ENCODE measurements at places on chromosomes 6 and 20.

DNA sequence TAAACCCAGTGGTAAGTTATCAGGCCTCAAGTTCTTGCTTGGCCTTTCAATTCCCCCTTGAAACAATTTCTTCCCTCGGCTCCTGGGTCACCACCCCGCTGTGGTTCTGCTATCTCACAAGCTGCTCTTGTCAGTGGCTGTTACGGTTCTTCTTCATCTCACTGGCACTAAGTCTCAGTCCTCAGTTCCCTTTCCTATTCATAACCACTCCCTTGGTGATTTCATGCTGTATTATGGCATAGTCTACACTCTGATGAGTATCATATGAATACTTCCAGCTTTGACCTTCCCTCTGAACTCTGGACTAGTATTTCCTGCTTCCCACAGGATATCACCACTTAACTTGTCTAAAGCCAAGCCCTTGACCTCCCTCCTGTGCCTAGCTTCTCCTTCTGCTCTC lies 7.9 kb downstream of the TAAR1 start:
- no peak overlapping the region for H3K4me3 ChIP-seq
- DNase-seq, result no peak
- no peaks in the 10 kb centered on the region for H3K27me3 ChIP-seq
- no peak overlapping the region for H3K27ac ChIP-seq
- H3K4me1 ChIP-seq, result no peaks in the 10 kb centered on the region
- H3K36me3 ChIP-seq, result no peaks in the 10 kb centered on the region

DNA sequence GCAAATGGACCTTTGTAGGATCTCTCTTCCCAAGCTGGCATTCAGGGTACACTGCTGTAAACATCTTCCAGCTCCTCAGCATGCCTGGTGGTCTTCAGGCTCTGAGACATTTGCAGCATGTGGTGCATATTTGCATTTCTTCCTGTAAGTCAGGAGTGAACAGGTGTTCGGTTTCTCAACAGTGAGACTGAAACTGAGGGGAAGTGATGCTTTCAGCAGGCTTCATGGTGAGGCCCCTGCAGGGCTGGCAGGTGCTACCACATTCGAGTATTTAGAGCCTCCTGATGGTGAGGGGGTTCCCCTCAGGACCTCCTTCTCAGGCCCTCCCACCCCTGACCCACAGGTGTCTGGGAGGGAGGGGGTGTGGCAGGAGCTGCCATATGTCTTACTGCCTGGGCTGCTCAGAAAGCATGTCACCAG lies 15.1 kb downstream of the MYBL2 start:
- no peaks in the 10 kb centered on the region for H3K27me3 ChIP-seq
- H3K4me1 ChIP-seq, result no peaks in the 10 kb centered on the region
- H3K4me3 ChIP-seq, result no peak overlapping the region
- H3K27ac ChIP-seq, result no peak overlapping the region
- no peaks in the 10 kb centered on the region for H3K36me3 ChIP-seq
- DNase-seq, result no peak

DNA sequence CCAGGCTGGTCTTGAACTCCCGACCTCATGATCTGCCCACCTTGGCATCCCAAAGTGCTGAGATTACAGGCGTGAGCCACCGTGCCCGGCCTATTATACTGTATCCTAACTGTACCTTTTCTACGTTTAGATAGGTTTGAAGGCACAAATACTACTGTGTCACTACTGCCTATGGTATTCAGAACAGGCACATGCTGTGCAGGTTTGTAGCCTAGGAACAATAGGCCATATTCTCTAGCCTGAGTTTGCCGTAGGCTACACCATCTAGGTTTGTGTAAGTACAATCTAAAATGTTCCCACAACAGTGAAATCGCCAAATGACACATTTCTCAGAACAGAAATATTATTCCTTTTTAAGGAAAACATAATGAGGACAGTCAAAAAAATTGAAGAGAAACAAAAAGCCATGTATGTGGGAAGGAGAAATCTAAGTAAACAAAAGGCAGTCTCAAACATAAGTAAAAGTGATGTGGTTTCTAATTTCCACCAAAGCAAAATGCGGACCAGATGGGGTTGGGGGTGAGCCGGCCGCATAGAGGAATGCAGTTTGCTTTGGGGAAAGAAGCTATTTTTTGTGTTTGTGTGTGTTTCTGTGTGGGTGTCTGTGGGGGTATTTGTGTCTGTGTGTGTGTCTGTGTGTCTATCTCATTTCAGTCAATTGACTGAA lies 192.6 kb upstream of the SALL4 start:
- no peaks in the 10 kb centered on the region for H3K4me1 ChIP-seq
- no peak overlapping the region for H3K27ac ChIP-seq
- no peak overlapping the region for H3K4me3 ChIP-seq

DNA sequence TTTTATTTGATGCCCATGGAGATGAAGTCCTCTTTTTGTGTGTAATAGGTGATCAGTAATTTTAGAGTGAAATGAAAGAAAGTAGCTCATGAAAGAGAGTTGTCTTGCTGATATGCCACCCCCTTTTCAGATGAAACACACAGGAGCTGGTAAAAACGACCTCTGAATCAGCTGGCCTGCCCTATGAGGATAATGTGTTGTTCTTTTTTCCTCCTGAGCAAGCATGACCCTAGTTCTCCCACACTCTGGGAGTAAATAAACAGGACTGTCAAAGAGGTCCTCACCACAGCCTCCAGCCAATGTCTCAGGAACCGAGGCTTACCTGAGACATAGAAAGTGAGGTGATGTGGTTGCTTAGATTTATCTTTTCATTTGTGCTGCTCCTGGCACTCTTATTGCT lies 29.5 kb downstream of the GPX5 start:
- no peak for DNase-seq
- no peak overlapping the region for H3K4me3 ChIP-seq
- H3K4me1 ChIP-seq, result no peaks in the 10 kb centered on the region
- no peaks in the 10 kb centered on the region for H3K36me3 ChIP-seq
- H3K27me3 ChIP-seq, result peaks cover 7% of the 10 kb centered on the region
- no peak overlapping the region for H3K27ac ChIP-seq

GRCh38 chr6:33827546-33828451 lies 24.0 kb upstream of the MLN start:
- H3K27ac ChIP-seq, result no peak overlapping the region
- peak; percentile 54 for DNase-seq
- no peaks in the 10 kb centered on the region for H3K36me3 ChIP-seq
- peaks cover 2% of the 10 kb centered on the region for H3K27me3 ChIP-seq
- no peak overlapping the region for H3K4me3 ChIP-seq

GRCh38 chr6:106090001-106090400 lies 3.9 kb downstream of the PRDM1 start:
- peak overlapping the region; percentile 20 for H3K27ac ChIP-seq
- H3K27me3 ChIP-seq, result no peaks in the 10 kb centered on the region
- H3K4me1 ChIP-seq, result peaks cover 25% of the 10 kb centered on the region
- H3K36me3 ChIP-seq, result no peaks in the 10 kb centered on the region

DNA sequence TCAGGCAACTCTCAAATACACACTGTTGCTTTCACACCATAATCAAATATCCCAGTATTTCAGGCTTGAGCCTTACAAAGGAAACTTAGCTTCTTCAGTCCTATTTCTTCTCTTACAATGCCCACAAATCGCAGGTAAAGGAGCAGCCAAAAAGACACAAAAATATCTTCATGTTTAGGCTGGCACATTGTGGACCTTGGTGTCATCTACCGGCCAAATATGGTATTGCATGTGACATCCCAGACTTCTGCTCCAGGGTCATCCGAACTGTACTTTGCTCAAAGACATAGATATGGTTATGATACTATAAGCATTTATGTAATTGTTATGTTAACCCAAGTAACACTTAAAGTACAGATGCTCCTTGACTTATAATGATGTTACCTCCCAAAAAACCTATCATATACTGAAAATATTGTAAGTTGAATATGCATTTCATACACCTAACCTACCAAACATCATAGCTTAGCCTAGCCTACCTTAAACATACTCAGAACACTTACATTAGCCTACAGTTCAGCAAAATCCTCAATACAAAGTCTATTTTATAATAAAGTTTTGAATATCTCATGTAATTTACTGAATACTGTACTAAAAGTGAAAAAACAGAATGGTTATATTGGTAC lies 4.6 kb downstream of the OR2H2 start:
- no peak overlapping the region for H3K4me3 ChIP-seq
- no peak overlapping the region for H3K27ac ChIP-seq
- peak; percentile 61 for DNase-seq
- H3K36me3 ChIP-seq, result no peaks in the 10 kb centered on the region

- no peak overlapping the region for H3K4me3 ChIP-seq
- DNase-seq, result no peak
- H3K27ac ChIP-seq, result no peak overlapping the region
Measured at GRCh38 chr6:108751282-108751681, 96.9 kb upstream of the ARMC2 start.

GRCh38 chr6:30102414-30102969 lies 10.4 kb downstream of the TRIM31 start:
- H3K4me3 ChIP-seq, result peak overlapping the region; percentile 44
- peaks cover 17% of the 10 kb centered on the region for H3K27me3 ChIP-seq
- peak overlapping the region; percentile 52 for H3K27ac ChIP-seq
- no peaks in the 10 kb centered on the region for H3K36me3 ChIP-seq

- no peaks in the 10 kb centered on the region for H3K27me3 ChIP-seq
- peaks cover 16% of the 10 kb centered on the region for H3K4me1 ChIP-seq
- H3K27ac ChIP-seq, result peak overlapping the region; percentile 43
- H3K36me3 ChIP-seq, result no peaks in the 10 kb centered on the region
- H3K4me3 ChIP-seq, result no peak overlapping the region
- DNase-seq, result peak; percentile 16
Measured at GRCh38 chr6:137982418-137983189, 115.5 kb downstream of the TNFAIP3 start.

- DNase-seq, result no peak
- H3K27me3 ChIP-seq, result no peaks in the 10 kb centered on the region
- no peaks in the 10 kb centered on the region for H3K4me1 ChIP-seq
- no peaks in the 10 kb centered on the region for H3K36me3 ChIP-seq
- H3K4me3 ChIP-seq, result no peak overlapping the region
Measured at GRCh38 chr6:10144772-10145171, 270.1 kb downstream of the TFAP2A start.

DNA sequence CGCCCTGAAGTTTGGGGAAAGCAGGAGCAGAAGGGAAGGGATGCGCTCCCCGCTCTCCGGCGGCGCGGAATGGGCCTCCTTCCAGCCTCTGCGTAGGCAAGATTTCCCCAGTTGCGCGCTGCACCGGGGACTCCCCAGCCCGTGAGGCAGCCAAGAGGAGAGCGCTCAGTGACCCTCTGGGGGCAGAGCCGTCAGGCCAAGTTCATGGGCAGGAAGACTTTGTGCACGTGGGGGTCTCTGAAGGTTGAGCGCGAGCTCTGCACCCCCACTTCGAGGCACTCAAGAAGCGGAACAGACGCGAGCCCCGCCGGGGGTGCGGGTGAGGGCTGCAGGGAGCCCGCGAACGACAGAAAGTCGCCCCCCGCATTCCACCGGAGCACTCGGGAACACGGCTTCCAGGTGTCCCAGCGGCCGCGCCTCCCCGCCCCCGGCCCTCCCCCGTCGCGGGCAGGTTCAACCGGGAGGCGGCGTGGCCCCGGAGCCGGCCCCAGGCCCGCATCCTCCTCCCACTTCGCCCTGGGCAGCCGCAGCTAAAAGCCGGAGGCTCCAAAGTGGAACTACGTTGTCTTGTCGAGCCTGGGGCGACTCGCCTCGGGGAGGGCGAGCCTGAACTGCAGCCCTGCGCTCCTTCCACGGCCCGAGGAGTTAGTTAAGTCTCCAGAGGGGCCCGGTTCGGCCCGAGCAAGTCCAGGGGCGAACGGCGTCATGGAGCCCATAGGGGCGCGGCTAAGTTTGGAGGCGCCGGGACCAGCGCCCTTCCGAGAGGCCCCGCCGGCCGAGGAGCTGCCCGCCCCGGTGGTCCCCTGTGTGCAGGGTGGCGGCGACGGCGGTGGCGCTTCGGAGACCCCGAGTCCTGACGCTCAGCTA lies at the start of gene PPP1R3G:
PPP1R3G (plus strand) TSS at position 561 of the 867 bp plus-strand sequence; CDS start at position 706, 145 bp downstream.
- H3K4me3 ChIP-seq, result peak within 1 kb of the TSS; percentile 68
- DNase-seq, result peak; percentile 29
- peak within 1 kb of the TSS; percentile 50 for H3K27ac ChIP-seq
- no peaks in the 10 kb centered on the region for H3K4me1 ChIP-seq

DNA sequence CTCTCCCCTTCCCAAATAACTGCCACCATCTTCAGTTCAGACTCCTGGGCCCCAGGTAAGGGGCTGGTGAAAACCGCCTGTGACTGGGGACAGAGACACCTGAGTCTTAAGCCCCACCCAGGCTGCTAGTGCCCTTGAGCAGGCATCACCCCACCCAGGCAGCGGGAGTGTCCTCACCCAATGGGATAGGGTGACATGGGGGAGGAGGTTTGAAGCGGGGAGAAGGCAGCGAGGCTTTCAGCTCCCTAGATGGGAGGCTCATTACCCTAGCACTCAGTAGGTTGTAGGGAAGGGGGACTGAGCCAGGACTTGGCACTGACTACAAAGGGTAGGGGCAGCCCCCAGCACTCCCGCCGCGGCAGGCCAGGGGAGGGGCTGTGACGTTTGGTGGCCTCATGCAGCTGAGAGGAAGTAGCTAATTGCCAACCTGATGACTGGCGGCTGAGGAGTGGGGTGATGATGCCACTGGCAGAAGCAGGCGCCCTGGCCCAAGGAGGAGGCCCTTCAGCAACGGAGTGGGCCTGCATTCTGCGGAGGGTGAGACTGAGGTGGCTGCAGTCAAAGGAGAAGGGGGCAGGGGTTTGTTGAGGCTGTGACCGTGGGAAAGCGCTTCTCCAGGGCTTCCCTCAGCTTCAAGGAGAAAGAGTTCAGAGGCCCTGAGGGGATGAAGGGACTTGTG lies 126.9 kb downstream of the MRPL14 start:
- peaks cover 2% of the 10 kb centered on the region for H3K27me3 ChIP-seq
- H3K36me3 ChIP-seq, result no peaks in the 10 kb centered on the region
- peaks cover 52% of the 10 kb centered on the region for H3K4me1 ChIP-seq
- no peak overlapping the region for H3K4me3 ChIP-seq

- DNase-seq, result no peak
- no peaks in the 10 kb centered on the region for H3K36me3 ChIP-seq
Measured at GRCh38 chr6:151375833-151376232, 15.5 kb downstream of the ZBTB2 start.

DNA sequence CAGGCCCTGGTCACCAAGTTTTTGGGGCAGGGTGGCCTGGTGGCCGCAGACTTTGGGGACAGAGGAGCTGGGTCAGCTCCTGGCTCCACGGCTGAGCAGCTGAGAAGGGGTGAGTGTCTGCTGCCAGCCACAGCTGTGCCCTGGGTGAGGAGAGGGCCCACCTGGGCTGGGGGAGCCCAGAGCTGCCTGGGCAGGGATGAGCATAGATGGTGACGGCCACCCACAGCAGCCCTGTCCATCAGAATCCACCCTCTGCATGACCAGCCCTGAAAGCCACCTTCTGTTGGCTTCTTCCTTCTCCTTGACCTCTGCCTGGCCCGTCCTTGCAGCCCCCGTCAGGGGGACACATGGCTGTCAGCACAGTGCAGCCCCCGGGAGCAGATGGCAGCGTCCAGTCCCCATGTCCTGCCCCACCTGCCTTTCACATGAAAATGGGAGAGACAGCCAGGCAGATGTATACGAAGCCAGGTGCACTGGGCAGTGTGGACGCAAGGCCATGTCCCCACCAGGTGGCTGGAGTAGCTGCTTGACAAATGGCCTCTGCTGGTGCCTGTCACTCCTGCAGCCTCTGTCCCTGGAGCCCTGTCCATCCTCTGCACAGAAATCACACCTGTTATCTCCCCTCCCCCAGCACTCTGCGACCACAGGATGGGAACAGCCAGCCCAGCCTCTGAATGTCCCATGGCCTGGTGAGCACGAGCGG lies 220.8 kb downstream of the PREX1 start:
- no peak for DNase-seq
- H3K27ac ChIP-seq, result no peak overlapping the region
- no peaks in the 10 kb centered on the region for H3K27me3 ChIP-seq
- H3K36me3 ChIP-seq, result no peaks in the 10 kb centered on the region
- H3K4me3 ChIP-seq, result no peak overlapping the region

GRCh38 chr6:1689141-1689540 lies 79.4 kb downstream of the FOXC1 start:
- H3K27me3 ChIP-seq, result no peaks in the 10 kb centered on the region
- H3K27ac ChIP-seq, result no peak overlapping the region
- no peak for DNase-seq
- H3K4me3 ChIP-seq, result no peak overlapping the region

All from small intestine (tissue), 16 donors.